ENCODE measurements at places on chromosomes 1 and 21. TPM values are rescaled to one million over a fixed set of nuclear protein-coding genes. Genes with fewer than 3 reads are reported as not detected.

Gene SRSF10
- 98.4 TPM for total RNA-seq

Gene CCDC18
- 6.6 TPM for total RNA-seq

Gene FMO2
- 183 TPM for total RNA-seq

Gene OLFML2B
- total RNA-seq, result 82.6 TPM

Gene MAGOH
- total RNA-seq, result 32.0 TPM

Gene PATJ
- total RNA-seq, result 36.1 TPM

Gene PPFIA4
- total RNA-seq, result 22.7 TPM

Gene GSTM1
- total RNA-seq, result not detected

Gene GLUL
- 421 TPM for total RNA-seq

Gene EPHA8
- not detected for total RNA-seq

Gene MYOG
- total RNA-seq, result not detected

Gene CYP4Z1
- 2.2 TPM for total RNA-seq

Gene GIPC2
- total RNA-seq, result 2.8 TPM

Gene FLG2
- not detected for total RNA-seq

Gene APOBEC4
- not detected for total RNA-seq

Gene CASQ2
- 21.3 TPM for total RNA-seq

Gene KCNA3
- total RNA-seq, result 2.4 TPM

Gene PTGFR
- total RNA-seq, result 44.3 TPM

Gene NID1
- 63.3 TPM for total RNA-seq

Gene LDLRAD1
- not detected for total RNA-seq

Gene CFAP74
- not detected for total RNA-seq

Gene AMIGO1
- total RNA-seq, result 7.7 TPM

Gene CCDC30
- 2.3 TPM for total RNA-seq

Gene ZNF648
- not detected for total RNA-seq

Gene CA14
- not detected for total RNA-seq

Gene SLC2A5
- total RNA-seq, result 5.8 TPM

Gene MARCKSL1
- total RNA-seq, result 31.0 TPM

Gene CD1E
- total RNA-seq, result not detected

Gene SCNM1
- 33.8 TPM for total RNA-seq

Gene GPR161
- total RNA-seq, result 14.4 TPM

Gene HTR6
- total RNA-seq, result not detected

Gene LRRC38
- not detected for total RNA-seq

Measured in aorta (tissue), 5 donors.